Activated CD4-positive, alpha-beta T cell treated with anti-CD3 and anti-CD28 coated beads, Interleukin-2, amount 50 U/mL, for 24 hours (primary cell): ENCODE measurements at places on chromosomes 12 and 14.

GRCh38 chr12:124732275-124733075, 131.2 kb downstream of the SCARB1 start:
- no peak for DNase-seq

DNA sequence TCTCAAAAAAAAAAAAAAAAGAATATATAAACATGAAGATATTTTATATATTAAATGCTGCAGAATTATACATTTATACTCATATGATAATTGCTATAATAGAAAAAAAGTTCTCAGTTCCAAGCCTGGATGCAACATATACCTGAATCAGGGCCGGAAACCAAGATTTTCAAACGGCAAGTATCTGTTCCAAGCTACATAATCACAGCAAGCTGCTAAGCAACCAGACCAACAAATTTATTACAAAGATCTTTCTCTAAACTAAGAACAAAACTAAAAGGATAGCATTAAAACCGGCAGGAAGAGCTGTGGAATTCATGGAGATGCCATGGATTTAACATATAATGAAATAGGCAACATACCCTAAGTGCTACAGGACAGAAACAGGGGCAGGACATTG, 7.1 kb downstream of the RACGAP1 start:
- no peak for DNase-seq

- DNase-seq, result no peak
These were observed 28.6 kb upstream of the AEBP2 start for GRCh38 chr12:19410629-19411185.

DNA sequence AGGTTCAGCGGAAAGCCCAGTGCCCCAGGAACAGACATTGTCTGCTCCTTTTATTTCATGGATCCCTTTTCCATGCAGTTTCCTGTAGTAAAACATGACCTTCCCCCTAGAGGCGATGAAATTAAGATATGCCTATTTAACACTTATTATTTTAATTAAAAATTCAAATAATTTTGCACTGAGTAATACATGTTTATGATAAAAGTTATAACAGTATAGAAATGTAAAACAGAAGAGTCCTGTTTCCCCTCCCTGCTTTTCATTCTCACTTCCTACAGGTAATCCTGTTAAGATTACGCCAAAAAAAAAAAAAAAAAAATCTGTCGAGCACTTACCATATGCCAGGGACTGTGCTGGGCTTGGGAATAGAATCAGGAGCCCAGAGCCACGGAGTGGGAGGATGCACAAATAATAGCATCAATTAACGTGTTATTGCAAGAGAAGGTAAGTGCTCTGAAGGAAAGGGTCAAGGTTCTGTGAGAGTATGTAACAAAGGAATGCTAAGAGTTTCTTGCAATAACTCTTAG, 830 bp upstream of the LPCAT3 start:
- DNase-seq, result no peak
